ENCODE measurements at places on chromosomes 7 and 10.

DNA sequence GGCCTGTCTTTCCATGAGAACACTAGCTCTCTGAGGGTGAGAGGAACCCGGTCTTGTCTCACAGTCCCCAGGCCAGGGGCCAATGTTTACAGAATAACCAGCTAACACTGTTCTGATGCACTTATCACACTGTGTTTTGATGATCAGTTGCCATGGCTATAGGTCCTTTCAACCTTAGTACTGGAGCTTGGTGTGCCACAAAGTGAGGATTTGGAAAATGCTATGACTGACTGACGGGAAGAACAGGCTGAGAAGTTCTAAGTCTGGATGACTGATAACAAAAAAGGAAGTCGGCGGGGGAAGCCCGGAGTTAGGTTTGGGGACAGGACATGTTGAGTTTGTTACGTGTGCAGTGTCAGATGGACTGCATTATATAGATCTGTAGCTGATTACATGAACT, 141.8 kb downstream of the CTTNBP2 start:
- DNase-seq = no peak

DNA sequence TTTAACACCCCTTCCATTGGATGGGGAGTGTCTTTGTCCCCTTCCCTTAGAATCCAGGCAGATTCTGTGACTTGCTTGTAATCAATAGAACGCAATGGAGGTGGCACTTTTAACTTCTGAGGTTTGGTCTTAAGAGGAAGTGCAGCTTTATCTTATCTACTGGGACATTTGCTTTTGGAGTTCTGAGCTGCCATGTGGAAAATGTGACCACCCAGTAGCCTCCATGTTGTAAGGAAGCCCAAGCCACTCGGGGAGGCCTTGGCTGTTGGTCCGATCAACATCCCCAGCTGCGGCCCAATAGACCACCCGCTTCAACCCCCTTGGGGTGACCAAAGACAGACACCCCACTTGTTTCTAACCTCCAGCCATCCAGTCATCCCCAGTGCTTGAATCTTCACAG, 86.3 kb upstream of the FAM171A1 start:
- no peak for DNase-seq

DNA sequence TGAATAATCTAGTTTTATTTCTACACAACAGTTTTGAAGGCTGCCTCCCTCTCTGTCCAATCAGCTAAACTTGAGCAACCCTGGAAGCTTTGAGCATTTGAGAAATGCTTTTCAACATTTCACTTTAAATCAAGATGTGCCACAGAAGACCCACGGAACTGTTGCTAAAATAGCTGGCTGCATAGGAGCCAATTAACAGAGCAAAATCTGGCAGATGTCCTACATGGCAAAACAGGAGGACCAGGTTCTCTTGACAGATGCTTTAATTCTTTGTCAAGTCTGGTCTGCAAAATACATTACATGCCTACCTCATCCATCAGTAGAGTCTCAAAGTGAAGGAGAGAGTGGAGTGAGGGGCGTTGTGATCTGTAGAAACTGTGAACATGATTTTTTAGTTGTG, 185.9 kb downstream of the DPY19L1 start:
- DNase-seq = no peak

DNA sequence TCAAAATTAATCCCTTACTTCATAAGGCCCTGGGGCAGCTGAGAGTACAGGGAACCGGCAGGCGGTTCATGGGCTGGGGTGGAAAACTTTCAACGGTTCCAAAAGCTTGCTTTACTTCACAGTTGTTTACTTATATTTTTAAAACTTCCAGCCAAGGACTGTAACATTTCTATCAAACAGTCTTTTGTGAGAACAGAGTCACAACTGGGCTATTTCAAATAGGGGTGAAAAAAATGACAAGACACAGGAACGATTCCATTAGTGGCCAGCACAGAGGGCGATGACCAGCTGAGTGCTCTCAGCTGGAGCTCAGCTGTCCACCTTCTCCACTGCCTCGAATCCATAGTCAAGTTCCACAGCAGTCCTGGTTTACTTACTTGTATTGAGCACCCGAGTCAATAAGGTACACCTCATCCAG, 48.2 kb downstream of the XPNPEP1 start:
- no peak for DNase-seq

- DNase-seq = peak; percentile 42
These were observed 234.6 kb upstream of the CCDC6 start for GRCh38 chr10:60140651-60141632.

GRCh38 chr10:105950410-105950809, 1214.1 kb downstream of the SORCS1 start:
- DNase-seq = peak; percentile 51

DNA sequence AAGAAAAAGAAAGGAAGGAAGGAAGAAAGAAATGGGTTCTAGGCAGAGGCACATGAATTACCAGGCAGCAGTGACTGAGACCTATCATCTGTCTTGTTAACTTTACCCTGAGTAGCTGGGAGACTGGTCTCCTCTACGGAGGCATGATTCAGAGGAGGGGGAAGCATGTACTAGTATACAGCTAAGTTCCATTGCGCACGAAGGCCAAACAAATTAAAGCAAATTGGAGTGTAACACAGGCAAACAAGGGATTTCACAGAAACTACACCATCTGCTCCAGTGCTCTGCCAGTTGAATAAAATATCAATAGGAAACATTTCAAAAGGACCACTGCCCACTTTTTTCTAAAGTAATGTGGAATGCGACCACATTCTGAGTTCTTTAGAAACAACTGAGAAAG, 65.9 kb upstream of the RSU1 start:
- no peak for DNase-seq

DNA sequence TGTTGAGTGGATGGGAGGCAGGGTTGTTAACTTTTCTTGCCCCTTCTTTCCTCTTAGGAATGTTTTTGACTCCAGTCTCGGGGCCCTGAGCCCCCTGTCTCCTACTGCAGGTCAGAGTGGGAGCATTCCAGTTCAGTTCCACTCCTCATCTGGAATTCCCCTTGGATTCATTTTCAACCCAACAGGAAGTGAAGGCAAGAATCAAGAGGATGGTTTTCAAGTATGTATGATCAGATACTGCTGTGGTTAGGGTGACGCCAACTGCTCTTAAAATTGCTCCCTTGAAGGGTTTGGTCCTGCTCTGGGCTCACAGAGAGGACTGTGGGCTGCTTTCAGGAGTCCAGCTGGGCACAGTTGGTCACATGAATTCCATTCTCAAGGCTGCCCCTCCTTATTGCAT, 22.0 kb downstream of the VWA2 start:
- peak; percentile 54 for DNase-seq

GRCh38 chr7:15543256-15543655, 18.6 kb downstream of the AGMO start:
- DNase-seq = no peak

DNA sequence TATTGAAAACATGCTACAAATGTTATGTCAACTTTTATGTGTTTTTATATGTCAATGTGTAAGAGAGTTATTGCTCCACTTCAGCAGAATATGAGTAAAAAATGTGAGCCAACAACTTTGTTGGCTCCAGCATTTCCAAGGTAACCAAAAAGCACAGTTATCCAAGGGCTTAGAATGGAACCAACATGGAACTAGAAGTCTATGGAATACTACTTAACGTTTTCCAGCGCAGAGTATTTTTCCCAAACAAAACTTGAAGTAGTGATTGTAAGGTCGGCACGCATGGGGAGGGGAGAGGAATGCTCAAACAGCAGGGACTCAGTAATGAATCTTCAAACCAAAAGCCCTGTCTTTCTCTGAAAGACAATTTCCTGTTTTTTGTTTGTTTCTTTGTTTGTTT, 45.0 kb upstream of the TSPAN13 start:
- DNase-seq = peak; percentile 28

DNA sequence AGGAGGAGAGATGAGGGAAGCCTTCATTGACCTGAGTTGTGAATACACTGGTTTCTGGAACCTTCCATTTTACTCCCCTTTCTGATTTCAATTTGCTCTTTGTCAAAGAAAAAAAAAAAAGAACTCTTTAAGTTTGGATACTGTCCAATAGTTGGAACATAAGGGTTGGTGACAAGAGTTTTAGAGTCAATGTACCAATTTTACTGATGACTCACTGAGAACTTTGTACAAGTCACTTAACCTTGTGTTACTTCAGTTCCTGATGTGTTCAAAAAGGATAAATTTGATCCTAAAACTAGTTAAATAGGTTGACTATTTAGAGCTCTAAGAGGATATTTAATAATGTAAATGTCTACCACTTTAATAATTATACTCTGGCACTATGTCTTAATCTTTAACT, 4.1 kb upstream of the CDK14 start:
- peak; percentile 9 for DNase-seq

GRCh38 chr10:117204316-117204715, 7.0 kb downstream of the KCNK18 start:
- DNase-seq = no peak

- DNase-seq = peak; percentile 54
These were observed 67.4 kb downstream of the HHEX start for GRCh38 chr10:92757066-92757710.

GRCh38 chr7:116978006-116978405, 24.7 kb downstream of the ST7 start:
- no peak for DNase-seq

GRCh38 chr7:142927085-142927745, 6.3 kb downstream of the TRPV5 start:
- DNase-seq = no peak

GRCh38 chr10:101297901-101298486, 56.0 kb upstream of the BTRC start:
- DNase-seq = peak; percentile 14

DNA sequence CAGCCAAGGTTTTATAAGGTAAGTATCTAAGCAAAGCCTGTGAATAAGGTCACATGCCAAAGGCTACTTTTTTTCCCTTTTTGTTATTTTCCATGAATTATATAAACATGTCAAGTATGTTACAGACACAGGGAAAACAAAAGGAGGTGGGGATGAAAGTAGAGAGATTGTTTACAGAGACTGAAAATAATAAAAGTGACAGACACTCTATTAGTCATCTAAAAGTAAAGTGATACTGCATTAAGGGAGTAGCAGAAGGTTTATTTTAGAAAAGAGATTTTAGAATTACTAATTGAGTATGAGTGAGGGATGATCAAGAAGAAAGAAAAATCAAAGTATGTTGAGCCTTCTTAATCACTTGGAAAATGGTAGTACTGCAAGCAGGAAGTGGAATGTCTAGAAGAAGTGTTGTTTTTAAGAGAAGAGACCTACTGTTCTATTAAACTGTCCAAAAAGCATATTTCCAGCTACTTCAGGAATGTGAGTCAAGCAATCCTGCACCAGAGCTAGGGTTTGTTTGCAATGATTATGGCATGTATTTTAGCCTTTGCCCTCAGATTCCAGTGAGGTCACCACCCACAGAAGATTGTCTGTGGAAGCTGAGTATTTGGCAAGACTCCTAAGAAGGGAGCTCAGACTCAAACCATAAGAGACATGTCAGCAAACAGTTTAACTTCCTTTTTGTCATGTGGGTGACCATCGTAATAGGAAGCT, 177.9 kb upstream of the PLXDC2 start:
- peak; percentile 86 for DNase-seq

DNA sequence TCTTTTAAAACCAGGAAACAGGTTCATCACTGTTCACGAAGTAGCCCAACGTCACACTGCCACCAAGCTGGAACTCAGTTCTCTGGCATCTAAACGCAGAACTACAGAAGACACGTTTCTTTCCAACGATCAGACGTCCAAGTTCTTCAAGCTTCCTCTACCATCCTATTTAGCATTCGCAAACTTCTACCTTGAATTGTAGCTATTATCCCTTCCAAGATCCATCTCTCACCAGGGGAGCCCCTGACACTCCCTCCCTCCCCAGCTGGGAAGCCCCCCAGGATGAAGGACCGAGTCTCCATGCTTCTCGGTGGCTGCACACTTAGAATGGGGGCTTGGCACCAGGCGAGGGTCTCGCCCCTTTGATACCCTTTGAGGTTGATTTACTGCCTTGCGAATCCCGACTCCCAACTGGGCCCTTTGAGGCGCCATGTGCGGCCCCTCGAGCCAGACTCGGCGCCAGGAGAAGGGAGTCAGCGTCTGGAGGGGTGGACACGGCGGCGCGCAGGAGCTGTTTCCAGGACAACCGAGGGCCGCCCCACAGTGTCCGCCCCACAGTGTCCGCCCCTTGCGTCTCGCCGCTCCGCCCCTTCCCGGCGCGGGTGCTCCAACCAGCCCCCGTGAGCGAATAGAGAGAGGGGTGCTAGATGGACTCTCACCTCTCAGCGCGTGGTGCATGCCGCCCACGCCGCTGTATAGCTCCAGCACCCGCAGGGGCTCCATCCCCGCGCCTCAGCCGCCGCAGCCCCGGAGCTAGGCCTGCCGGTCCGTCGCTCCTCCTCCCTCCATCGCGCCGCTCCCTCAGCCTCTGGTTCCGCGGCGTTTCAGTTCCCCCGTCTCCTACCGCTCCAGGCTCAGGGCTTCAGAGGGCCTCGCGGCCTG, at the start of gene TRDMT1:
Gene TRDMT1, minus strand, starts transcription at position 761 of the 882 bp plus-strand sequence. Its CDS starts 38 bp downstream, at position 723.
- DNase-seq = peak; percentile 95

DNA sequence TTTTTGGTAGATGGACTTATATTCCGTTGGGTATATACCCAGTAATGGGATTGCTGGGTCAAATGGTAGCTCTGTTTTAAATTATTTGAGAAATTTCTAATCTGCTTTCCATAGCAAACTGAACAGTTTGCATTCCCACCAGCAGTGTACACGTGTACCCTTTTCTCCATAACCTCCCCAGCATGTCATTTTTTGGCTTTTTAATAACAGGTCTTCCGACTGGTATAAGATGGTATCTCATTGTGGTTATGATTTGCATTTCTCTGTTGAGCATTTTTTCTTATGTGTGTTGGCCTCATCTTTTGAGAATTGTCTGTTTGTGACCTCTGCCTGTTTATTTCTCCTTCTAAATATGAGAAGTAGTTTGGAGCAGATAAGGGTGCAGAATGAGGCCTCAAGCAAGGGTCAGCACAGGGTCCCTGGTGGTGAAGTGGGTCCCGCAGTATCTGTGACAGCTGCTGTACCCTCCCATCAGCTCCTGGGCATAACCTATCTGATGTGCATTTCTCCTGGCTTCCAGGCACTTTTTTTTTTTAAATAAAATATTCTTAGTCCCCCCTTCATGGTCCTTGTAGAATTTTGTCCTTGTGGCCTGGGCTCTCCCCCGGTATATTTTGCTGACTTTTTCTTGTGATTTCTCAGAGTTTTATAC, 73.5 kb downstream of the PROSER2 start:
- no peak for DNase-seq

- peak; percentile 6 for DNase-seq
These were observed 6.0 kb upstream of the HIPK2 start for GRCh38 chr7:139783647-139784385.

GRCh38 chr7:41974870-41975557, 262.0 kb downstream of the GLI3 start:
- DNase-seq = no peak

DNA sequence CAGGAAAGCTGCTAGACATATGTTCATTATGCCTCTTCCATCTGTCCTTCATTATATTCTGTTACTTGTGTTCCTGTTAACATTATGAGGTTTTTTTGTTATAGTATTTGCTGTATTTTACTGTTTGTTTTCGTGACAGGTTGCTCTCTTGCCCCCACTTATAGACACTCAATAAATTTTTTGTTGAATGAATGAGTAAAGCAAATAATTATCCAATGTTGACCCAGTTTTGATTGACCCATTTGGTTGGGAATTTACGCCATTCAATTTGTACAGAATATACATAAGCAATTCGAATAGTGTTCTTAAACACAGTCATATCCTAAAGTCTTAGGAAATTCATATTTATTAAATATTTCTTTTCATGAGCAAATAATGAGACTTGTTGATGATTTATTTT, 11.8 kb downstream of the CCSER2 start:
- DNase-seq = no peak

Measured in fibroblast of skin of right quadriceps (primary cell).